ENCODE measurements at places on chromosomes 2 and 18. TPM values are rescaled to one million over a fixed set of nuclear protein-coding genes. Genes with fewer than 3 reads are reported as not detected.

CNRIP1 gene
- total RNA-seq: 78.7 TPM

EVX2 gene
- total RNA-seq: not detected

HAUS1 gene
- total RNA-seq: 53.7 TPM

ATP5F1A gene
- total RNA-seq: 486 TPM

SYT4 gene
- total RNA-seq: not detected

EFR3B gene
- total RNA-seq: 0.67 TPM

FAM228B gene
- total RNA-seq: 1.1 TPM

LMAN2L gene
- total RNA-seq: 19.4 TPM

GPR155 gene
- total RNA-seq: 0.74 TPM

SEPTIN10 gene
- 82.5 TPM for total RNA-seq

SFT2D3 gene
- 7.8 TPM for total RNA-seq

CIDEA gene
- 8.2 TPM for total RNA-seq

IL1B gene
- total RNA-seq: 4.1 TPM

NAT8 gene
- total RNA-seq: not detected

TTN gene
- 4.7 TPM for total RNA-seq

CRYBA2 gene
- not detected for total RNA-seq

CHAC2 gene
- 21.4 TPM for total RNA-seq

All from mammary microvascular endothelial cell (primary cell).